ENCODE measurements at places on chromosomes 12 and 14.

- DNase-seq = no peak
These were observed 721 bp upstream of the CTSG start for GRCh38 chr14:24576771-24577170.

- no peak for DNase-seq
These were observed 223.9 kb downstream of the PTPRO start for GRCh38 chr12:15546102-15546701.

GRCh38 chr14:50031602-50032313 lies 84.6 kb downstream of the VCPKMT start:
- no peak for DNase-seq

DNA sequence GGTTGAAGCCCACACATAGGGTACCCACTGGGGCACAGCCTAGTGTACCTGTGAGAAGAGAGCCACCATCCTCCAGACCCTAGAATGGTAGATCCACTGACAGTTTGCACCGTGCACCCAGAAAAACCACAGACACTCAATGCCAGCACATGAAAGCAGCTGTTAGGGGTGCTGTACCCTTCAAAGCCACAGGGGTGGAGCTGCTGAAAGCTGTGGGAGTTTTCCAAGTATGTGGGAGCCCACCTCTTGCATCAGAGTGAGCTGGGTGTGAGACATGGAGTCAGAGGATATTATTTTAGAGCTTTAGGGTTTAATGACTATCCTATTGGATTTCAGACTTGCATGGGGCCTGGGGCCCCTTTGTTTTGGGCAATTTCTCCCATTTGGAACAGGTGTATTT lies 30.5 kb downstream of the TSPAN19 start:
- DNase-seq = no peak

GRCh38 chr12:55930771-55931316 lies at the start of gene DGKA:
DGKA (plus strand) TSS chr12:55931162; CDS start chr12:55936504, 5,342 bp downstream.
- DNase-seq = peak; percentile 48

- DNase-seq = no peak
These were observed 16.3 kb upstream of the BDKRB1 start for GRCh38 chr14:96239711-96240141.

- DNase-seq = no peak
These were observed 101.9 kb downstream of the NCOR2 start for GRCh38 chr12:124465473-124465872.

DNA sequence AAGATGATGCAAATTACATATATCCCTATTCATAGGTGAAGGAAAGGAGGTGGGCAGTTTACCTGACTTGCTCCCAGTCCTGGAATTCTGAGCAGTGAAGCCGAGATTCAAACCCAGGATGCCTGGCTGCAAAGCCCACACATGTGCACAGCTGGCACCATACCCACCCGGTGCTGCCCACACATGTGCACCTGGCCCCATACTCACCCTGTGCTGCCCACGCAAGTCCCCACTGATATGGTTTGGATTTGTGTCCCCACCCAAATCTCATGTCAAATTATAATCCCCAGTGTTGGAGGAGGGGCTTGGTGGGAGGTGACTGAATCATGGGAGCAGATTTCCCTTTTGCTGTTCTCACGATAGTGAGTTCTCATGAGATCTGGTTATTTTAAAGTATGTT lies 179.2 kb upstream of the C14orf180 start:
- no peak for DNase-seq

DNA sequence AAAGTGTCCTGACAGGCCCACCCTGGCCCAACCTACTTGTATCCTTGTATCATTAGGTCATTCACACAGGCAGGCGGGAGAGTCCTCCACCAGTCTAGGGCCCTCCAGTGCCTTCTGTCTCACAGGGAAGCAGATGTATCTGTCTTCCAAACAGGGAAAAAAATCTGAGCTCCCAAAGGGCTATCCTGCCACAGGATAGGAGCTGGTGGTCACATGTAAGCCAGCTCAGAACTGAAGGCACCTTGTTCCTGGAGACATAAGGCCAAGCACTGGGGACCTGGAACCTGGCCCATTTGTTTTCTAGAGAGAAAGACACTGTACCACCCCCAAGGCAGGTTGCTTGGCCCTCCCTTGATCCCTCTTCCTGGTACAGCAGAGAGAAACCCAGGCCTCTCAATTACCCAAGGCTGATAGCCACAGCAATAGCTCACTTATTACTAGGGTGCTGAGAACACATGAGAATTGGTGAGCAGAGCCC lies 19.4 kb upstream of the PLEKHH1 start:
- DNase-seq = no peak

DNA sequence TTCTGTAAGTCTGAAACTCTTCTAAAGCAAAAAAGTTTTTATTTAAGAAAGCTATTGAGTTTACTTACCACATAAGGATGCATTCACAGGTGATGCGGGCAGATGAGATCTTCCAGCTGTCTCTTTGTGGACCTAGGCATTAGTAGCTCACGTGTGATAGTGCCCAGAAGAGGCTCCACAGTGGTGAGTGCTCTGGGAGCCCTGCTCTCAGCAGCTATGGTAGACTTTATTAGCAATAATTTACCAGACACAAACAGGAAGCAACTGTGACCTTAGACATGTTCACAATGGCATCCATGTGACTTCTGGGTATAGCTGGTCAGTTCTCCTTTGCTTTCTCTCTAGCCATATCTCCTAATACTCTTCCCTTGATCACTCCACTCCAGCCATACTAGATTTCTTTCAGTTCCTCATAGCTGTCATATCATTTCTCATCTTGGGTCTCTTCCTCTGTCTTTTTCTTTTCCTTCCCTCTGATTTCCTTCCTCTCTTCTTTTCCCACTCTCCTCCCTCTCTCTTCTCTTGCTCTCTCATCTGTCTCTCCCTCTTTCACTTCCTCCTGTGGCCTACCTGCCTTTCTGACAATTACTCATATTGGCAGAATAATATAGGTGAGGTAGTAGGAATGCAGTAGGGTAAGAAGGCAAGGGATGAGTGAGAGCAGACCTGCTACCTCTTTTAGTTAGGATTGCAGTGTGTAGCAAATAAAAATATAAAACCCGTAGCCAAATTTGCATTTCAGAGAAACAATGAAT lies 75.2 kb upstream of the SCAF11 start:
- DNase-seq = no peak

- no peak for DNase-seq
These were observed 11.1 kb downstream of the GLIPR1L1 start for GRCh38 chr12:75345531-75345930.

GRCh38 chr12:104758771-104759170 lies 199.3 kb downstream of the SLC41A2 start:
- DNase-seq = no peak

GRCh38 chr12:131367983-131368667 lies 342.8 kb upstream of the SFSWAP start:
- DNase-seq = peak; percentile 12

DNA sequence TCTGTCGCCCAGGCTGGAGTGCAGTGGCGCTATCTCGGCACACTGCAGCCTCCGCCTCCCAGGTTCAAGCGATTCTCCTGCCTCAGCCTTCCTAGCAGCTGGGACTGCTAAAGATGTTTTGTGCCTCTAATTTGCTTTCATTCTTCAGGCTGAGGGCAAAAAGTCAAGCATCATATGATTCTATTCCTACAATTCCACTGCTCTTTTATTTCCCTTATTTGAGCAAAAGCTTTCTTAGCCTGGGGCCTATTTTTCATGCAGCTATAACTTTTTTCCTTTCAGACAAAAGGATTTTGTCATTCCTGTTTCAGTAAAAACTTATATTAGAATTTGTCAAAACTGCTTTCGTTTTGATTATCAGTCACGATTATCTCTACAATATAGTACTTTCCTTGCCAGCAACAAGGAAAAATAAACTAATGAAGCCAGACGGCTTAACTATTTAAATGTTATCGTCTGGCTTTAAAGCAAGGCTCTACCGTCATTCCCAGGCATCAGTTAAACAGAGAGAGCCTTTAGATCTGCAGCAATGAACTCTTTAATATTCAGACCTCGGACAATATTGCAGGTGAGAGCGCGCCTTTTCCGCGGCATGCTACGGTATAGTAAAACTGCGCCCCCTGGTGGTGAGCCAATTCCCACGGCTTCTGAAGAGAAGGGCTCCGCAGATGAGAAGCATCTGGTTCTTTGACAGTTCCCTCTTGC lies 1.4 kb upstream of the SLC2A13 start:
- DNase-seq = peak; percentile 95

GRCh38 chr14:75960231-75960630 lies 21.6 kb downstream of the TGFB3 start:
- no peak for DNase-seq

- no peak for DNase-seq
These were observed 1524.7 kb upstream of the TMEM132C start for GRCh38 chr12:126742241-126742641.

DNA sequence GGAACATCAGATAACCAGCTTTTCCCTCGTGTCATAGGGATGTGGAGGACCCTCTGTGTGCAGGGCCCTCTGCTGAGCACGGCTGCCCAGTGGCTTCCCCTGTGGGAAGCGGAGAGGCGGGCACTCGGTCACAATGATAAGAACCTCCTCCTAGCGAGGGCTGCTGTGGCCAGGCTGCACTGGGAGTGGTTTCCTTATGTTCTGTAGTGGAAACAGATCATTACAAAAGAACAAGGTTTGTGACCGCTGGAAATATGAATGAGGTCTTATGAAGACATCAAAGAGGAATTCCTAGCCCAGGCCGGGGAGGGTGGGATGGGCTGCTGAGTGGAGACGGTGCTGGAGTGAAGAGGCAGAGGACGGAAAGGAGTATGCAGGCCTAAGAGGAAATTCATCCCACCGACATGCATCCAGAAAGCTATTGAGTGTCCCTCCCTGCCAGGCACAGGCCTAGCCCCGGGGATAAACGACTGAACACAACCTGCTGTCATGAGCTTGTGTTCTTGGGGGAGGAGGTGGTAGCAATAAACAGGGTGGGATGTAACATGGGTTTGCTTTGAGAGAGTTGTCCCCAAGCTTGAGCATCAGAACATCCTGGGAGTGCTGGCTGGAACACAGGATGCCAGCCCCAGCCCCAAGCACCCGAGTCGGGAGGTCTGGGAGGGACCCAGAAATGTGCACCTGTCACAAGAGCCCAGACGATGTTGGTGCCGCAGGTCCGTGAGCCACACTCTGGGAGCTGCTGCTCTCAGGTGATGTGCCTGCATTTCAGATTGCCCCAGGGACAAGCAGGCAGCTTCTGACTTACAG lies 37.5 kb downstream of the FZD10 start:
- DNase-seq = no peak

GRCh38 chr14:22898302-22899090 lies 15.5 kb downstream of the REM2 start:
- DNase-seq = no peak

DNA sequence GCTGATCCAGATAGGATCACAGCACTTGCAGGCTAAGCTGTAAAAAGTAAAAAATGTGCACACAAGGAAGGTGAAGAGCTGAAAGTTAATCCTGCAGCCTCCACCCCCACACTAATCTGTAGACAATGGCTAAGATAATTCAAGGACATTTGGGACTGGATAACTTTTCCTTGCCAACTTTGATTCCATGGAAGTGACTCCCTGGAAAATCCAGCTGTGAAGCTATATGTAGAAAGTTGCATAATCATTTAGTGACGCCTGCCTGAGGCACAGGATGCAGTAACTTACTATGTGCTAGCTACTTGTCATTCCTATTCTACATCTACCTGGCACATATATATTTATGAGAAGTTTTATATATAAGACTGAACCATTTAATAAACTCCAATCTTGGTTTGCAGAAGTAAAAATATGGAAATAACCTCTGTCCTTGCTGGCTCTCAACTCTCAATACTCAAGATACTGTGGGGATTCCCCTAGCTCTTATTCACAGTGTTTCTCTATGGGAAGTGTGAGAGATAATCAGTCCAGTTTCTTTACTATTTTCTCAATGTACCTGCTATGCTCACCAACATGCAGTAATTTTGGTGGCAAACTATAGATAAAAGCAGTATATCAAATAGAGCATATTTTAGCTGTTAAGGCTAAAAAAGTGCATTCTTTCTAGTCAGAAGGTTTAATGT lies 14.8 kb downstream of the LDHB start:
- DNase-seq = no peak

- peak; percentile 32 for DNase-seq
These were observed 7.4 kb upstream of the TMEM132C start for GRCh38 chr12:128259556-128260070.

GRCh38 chr12:67327466-67327865 lies 58.3 kb downstream of the CAND1 start:
- DNase-seq = no peak

DNA sequence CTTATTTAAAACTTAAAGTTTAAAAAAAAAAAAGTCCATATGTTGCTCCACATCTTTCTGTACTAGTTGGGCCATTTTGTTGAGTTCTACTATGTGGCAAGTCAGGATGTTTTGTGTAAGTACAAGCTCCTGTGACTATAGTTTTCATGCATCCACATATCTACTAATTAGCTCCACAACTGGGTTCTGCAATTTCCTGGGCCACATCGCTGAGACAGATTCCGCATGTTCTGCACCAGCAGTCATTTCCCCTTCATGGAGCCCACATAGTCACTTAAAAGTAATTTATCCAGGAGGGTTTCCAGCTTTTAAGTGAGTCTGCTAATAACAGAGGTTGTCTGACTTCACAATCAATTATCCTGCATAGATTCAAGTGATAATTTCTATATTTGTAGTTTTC lies 461.4 kb downstream of the ZFP36L1 start:
- no peak for DNase-seq

- DNase-seq = no peak
These were observed 42.2 kb upstream of the FAM181A start for GRCh38 chr14:93884950-93885349.

- DNase-seq = peak; percentile 5
These were observed 23.0 kb downstream of the FAM222A start for GRCh38 chr12:109736552-109737108.

DNA sequence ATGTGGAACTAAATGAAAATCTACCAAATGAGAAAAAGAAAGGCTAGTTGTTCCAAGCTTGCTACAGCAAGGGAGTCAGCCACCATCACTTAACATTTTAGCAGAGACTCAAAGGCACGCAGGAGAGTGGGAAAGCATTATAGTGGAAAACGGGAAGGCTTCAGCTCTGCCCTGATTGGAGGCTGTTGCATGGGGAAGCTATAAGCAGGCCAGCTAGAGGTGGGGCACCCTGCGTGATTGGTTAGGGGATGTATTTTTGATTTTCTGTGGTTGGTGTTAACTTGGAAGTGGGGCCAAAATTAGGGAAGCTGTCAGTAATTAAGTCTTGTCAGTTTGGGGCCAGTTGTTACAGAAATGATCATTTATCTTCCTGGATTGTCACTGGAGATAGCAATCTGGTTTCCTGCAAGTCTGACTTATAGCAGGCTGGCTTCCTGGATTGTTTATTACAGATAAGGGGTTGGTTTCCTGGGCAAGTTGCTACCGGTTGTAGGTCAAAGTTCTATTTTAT lies 93.9 kb downstream of the FAR2 start:
- DNase-seq = no peak

- DNase-seq = no peak
These were observed 148.0 kb upstream of the PWP1 start for GRCh38 chr12:107537464-107538119.

- no peak for DNase-seq
These were observed 125.4 kb downstream of the DACT1 start for GRCh38 chr14:58763210-58763609.

GRCh38 chr12:89117448-89118034 lies 234.8 kb downstream of the DUSP6 start:
- no peak for DNase-seq

DNA sequence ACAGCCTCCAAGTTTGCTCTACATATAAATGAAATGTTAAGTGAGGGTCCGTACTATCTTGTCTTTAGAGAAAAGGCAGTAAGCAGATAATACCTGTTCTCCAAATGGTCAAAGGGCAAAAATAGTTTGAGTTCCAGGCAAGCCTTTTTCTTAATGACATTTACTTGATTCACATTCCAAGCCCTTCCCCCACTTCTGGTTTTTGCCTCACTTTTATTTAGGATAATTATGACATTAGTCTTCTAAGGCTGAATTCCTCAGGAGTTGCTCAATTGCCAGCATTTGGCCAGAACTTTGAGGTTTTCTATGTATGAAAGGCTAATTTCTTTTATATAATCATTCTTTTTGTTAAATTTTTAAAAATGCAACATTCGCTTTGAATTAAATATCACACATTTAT lies 62.5 kb upstream of the DUSP6 start:
- no peak for DNase-seq
